ENCODE measurements at places on chromosomes 4 and X.

- peak; percentile 1 for DNase-seq
These were observed 25.5 kb upstream of the RXFP1 start for GRCh38 chr4:158496030-158496741.

GRCh38 chrX:49951524-49952193 is 29.3 kb downstream of the CLCN5 start:
- DNase-seq, result no peak

DNA sequence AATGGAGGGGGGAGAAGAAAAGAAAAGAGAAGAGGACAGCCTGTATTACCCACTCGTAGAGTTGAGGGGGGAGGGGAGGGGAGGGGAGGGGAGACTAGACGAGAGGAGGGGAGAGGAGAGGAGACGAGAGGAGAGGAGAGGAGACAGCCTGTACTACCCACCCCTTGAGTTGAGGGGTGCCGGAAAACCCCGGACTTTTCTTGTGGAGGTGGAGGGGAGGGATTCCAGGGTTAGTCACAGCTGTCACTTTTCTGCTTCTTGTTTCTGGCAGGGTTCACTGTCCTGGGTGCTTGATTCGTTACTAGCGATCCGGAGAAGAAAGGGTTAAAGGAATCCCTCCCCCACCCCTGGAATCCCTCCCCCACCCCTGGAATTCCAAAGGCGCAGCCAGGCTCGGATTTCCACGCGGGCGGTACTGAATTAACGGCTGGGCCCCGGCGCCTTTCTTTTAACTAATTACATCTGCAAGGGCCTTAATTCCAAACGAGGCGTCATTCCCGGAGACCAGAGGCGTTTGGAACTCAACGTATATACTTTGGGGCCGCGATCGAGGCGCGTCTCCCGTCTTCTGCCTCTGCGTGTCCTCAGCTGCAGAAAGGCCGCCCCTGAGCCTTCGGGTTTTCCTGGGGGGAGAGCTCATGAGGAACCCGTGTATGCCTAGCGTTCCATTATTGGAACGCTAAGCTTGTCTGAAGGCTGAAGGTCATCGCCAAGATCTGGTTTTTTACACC is 20.1 kb upstream of the CSF2RA start:
- DNase-seq, result no peak

DNA sequence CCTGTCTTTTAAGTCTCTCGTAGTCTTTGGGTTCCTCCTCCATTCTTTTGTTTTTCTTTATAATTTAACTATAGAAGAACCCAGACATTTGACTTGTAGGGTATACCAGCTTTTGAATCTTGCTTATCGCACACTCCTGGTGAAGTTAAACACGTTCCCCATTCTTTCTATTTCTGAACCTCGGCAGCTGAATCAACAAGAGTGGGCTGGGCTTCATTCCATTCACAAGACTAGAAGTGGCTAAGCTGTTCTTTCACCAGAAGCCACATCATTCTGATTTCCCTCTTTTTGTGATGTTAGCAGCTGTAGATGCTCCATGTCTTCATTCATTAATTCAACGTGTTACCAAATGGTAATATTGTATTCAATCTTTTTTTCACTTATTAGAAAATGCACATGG is 167.9 kb downstream of the CORIN start:
- no peak for DNase-seq

DNA sequence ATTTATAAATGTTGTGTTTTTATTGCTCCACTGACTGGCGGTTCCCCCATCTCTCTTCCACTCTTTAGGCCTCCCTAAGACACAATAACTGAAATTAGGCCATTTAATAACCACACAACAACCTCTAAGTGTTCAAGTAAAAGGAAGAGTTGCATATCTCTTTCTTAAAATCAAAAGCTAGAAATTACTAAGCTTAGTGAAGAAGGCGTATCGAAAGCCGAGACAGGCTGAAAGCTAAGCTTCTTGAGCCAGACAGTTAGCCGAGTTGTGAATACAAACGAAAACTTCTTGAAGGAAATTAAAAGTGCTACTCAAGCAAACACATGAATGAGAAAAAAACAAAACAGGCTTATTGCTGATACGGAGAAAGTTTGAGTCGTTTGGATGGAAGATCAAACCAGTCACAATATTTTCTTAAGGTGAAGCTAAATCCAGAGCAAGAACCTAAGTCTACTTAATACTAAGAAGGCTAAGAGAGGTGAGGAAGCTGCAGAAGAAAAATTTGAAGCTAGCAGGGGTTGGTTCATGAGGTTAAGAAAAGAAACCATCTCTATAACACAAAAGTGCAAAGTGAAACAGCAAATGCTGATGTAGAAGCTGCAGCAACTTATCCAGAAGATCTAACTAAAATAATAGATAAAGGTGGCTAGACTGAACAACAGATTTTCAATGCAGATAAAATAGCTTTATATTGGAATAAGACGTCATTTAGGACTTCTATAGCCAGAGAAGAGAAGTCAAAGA is 194.0 kb upstream of the TTC29 start:
- no peak for DNase-seq

Measured in NCI-H446 (cell line).